ENCODE measurements at places on chromosomes 3 and 15.

DNA sequence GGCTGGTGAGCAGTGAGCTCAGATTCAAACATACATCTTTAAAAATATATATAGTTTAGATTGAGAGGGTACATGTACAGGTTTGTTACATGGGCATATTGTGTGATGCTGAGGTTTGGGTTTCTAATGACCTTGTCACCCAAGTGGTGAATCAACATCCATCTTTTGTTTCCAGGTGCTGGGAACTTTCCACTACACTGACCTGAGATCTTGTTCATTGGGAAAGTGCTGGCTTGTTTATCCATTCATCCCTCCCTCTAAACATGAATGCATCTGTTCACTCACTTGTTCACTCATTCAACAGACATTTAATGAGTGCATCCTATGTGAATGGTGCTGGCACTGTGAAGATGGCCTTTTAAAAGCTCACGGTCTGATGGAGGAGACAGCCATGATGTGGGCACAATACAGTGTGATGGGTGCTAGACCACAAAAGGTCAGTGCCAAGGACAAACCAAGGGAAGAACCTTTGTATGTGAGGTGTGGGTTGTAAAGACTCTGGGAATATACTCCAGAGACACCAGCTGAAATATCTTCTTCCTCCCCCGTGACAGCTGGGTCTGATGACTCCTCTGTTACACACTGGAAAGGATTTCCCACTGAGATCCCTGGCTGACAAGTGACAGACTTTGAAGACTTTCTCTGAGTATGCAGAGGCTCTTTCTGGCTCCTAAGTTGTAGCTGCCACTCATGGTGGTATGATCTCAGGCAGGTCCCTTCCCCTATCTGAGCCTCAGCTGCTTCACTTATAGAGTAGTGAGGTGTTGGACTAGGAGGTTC lies 16.2 kb upstream of the ITGA11 start:
- DNase-seq = no peak

DNA sequence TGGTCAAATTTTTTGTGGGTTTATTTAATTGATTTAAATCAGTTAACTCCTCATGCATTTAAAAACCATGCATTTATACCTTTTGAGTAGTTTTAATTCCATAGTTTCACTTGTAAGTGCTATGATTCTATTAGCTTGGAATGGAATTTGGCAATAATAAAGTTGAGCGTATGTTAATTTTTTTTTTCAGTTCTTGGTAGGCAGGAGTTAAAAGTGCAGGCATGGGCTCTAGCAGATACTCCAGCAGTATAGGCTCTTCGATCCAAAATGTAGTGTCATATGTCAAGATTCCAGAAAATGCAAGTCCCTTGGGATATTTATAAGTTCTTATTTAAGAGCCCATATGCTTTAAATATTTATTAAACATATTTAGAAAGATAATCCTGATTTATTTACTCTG lies 70.3 kb downstream of the LYSMD4 start:
- no peak for DNase-seq

DNA sequence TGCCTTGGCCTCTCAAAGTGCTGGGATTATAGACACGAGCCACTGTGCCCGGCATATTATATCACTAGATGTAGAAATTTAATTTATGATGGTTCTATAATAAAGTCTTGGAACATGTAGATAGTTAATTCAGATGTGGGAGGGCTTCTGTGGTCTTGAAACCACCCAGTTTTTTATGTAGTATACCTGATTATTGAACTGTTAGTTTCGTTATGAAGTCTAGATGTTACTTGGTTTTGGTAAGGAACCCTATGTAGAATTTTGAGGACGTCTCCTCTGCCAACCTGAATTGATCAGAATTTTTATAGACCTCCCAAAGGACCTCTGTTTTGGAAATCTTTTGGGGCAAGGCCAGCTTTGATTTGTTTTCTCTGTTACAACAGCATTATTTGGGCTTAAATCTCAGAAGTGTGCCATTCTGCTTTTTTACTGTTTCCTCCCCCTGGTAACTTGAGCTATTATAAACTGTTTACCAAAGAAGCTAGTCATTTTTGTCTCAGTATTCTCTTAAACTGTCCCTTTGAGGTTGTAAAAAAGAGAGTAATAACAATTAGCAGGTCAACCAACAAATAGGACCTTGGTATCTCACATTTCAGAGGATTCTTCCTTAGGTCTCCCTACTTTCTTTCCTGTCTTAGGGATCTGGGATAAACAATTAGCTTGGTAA lies 20.8 kb downstream of the AKAP13 start:
- no peak for DNase-seq

DNA sequence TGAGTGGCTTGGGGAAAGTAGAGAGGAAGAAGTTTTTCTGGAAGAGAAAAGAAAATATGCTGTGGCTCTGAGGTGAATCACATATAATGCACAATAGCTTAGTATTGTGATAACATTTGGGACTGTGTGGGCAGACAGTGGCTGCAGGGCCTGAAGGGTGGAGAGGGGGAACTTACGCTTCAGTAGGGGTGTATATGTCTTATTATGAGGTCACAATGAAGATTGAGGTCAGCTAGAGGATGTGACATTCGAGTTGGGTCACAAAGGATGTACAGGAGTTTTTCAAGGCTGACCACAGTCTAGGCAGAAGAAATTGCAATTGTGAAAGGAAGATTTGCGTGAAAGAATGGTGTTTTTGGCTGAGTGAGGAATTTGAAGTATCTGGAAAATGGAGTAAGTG lies 414.8 kb downstream of the LPP start:
- DNase-seq = no peak

- no peak for DNase-seq
These were observed 182.3 kb upstream of the FAM3D start for GRCh38 chr3:58848826-58849225.

- no peak for DNase-seq
These were observed 46.2 kb downstream of the IGSF11 start for GRCh38 chr3:118988198-118989130.

DNA sequence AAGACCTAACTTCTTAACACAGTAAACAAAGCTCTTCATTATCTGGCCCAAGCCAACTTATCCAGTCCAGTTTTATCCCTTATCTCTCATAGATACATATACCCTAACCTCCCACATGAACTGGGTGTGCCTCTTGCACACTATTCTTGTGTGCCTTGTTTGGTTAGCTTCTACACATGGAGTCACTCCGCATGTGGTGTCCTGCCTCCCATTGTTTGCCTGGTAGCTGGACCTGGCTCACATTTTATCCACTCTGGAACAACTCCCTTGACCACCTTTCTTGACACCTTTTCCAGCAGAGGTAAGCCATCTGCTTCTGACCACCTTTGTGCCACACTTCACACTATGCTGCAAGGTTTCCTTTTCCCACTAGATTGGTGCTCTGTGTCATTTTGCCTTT lies 15.2 kb downstream of the TIPARP start:
- no peak for DNase-seq

DNA sequence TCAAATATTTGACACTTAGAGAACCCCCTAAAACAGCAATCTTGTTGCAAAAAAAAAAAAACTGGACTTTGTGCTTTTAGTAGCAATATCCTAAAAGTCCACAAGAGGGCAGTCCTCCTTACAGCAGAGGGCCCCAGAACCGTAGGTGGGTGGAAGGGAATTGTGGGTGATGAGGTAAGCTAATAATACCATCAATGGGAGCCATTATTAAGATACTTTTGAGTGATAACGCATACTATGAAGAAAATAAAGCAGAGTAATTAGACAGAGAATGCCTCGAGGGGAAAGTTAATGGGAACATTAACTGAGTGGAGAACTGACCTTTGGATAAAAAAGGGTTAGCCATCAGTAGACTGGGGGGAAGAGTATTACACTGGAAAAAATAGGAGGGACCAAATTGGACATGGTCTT lies 229.9 kb downstream of the THRB start:
- peak; percentile 21 for DNase-seq

GRCh38 chr15:51833772-51834171 lies 4.3 kb downstream of the TMOD3 start:
- DNase-seq = no peak

GRCh38 chr3:138879541-138880380 lies 45.0 kb upstream of the PIK3CB start:
- no peak for DNase-seq

DNA sequence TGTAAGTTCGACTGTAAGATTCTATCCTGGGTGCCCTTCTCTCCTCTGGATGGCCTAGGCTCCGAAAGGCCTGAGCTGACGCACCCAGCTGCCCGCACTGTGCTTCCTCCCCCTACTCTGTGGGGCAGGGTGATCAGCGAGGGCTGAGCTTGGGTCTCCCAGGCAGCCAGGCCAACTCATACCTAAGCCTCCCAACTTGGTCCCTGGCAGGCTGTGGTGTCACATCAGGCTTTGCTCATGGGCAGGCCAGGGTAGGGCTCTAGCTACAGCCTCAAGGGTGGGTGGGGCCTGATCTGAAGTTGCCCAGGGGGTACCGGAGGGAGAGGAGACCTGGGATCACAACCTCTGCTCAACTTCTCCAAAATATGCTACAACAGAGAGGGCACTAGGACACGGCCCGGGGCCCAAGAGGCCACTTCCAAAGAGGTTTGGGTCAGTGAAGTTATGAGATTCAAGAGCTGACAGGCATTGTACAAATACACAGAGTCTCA lies 123.1 kb downstream of the ADCY5 start:
- DNase-seq = no peak

- no peak for DNase-seq
These were observed 13.1 kb upstream of the DYNC1LI1 start for GRCh38 chr3:32583708-32584107.

GRCh38 chr3:152113992-152114651 lies 154.6 kb upstream of the MBNL1 start:
- no peak for DNase-seq

- no peak for DNase-seq
These were observed 10.5 kb upstream of the PRR23E start for GRCh38 chr3:127182431-127182830.

DNA sequence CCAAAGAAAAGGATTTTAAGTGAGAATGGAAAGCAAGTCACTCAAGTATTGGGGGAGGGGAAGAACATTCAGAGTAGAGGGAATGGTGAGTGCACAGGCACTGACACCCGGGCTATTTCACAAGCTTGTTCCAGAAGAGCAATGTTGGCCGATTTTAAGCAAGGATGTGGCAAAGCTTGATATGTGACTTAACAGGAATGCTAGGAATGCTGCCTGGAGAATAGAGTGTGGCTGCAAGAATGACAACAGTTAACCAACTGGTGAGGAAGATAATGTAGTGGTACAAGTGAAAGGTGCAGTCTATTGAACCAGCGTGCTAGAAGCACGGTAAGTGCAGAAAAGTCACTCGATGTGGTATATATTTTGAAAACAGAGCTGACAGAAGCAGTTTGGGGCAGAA lies 6.2 kb upstream of the CCDC80 start:
- DNase-seq = no peak

DNA sequence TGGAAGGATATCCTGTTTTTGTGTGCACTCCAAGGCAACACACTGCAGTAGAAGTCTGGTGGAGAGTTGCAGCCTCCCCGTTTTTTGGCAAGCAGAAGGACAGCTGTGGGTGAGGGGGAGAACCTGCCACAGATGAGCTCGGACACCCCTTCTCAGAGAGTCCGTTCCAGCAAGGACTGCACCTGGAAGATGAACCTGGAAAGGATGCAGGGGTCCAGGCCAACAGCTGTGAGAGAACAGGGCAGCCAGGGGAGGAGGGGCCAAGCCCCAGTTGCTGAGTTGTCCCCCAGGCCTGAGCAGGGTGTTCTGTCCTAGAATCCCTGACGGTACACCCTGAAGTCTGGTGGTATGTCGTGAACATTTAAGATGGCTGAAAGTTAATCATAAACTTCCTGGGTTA lies 30.2 kb downstream of the ZXDC start:
- DNase-seq = no peak

DNA sequence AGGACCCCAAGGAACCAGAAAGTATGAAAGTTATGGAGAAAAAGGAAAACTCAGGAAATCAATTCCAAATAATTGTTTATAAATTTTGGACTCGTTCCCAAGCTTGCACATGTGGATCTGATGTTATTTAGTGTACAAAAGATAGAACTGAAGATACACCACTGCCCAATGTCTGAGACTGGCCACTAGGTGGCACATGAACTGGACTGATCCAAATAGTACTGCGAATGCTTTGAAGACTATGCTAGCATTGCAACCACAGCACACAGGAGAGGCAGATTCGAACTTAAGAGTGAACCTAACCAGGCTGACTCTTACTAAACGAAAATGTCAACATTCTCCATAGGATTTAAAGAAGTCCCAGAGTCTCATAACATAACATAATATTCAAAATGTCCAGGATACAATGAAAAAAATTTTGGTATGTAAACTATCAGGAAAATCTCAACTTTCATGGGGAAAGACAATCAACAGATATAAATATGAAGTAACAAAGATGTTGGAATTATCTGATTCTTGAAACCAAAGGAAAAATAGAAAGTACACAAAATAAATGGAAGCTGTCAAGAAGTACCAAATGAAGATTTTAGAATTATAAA lies 596.7 kb downstream of the FGF12 start:
- peak; percentile 57 for DNase-seq

DNA sequence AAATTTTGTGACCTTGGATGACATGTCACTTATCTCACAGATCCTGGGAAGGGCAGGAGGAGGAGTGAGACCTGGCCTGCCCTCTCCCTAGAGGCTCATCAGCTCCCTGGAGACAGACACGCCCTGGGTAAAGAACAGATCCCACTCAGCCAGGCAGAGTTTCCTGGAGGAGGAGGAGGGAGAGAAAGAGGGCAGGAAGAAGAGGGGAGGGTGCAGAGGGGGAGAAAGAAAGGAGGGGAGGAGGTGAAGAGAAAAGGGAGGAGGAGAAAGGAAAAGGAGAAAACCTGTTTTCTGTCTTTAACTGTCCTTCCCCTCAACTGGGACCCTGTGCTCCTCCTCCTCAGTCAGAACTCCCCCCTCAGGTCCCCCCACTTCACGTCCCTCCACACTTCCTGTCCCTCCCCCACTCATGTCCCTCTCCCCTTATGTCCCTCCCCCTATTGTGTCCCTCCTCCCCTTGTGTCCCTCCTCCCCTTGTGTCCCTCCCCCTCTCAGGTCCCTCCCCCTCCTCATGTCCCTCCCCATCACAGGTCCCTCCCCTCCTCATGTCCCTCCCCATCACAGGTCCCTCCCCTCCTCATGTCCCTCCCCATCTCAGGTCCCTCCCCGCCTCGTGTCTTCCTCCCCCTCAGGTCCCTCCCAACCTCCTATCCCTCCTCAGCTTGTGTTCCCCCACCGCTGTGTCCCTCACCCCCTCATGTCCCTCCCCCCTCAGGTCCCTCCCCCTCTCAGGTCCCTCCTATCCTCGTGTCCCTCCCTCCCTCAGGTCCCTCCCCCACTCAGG lies 52.3 kb upstream of the CGNL1 start:
- no peak for DNase-seq

DNA sequence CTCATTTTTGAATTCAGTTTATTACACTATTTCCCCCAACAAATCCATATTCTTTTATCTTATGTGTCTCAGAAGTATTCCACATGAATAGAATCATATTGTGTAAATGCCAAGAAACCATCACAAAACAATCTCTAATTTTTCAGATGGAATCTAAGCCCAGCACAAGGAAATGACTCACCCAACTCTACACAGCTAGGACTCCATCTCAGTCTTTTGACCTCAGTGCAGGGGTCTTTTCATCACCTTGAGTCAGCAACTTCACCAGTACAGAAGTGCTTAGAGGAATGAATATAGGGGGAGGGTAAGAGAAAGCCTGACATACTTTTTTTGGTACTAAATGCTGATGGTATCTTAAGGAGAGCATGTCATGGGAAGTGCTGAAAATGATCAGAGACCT lies 169.3 kb upstream of the LRRN1 start:
- DNase-seq = no peak

- DNase-seq = no peak
These were observed 38.6 kb downstream of the TAFA4 start for GRCh38 chr3:68893600-68894239.
